ENCODE measurements at places on chromosomes 2 and 18. TPM values are rescaled to one million over a fixed set of nuclear protein-coding genes. Genes with fewer than 3 reads are reported as not detected.
A peak's percentile ranks its signal among the peaks of the same experiment; 100 is the strongest.

GRCh38 chr18:79424008-79424565, 28.4 kb downstream of the NFATC1 start:
- H3K36me3 ChIP-seq = no peaks in the 10 kb centered on the region
- no peak overlapping the region for H3K4me3 ChIP-seq
- DNase-seq = no peak
- no peaks in the 10 kb centered on the region for H3K27me3 ChIP-seq

DNA sequence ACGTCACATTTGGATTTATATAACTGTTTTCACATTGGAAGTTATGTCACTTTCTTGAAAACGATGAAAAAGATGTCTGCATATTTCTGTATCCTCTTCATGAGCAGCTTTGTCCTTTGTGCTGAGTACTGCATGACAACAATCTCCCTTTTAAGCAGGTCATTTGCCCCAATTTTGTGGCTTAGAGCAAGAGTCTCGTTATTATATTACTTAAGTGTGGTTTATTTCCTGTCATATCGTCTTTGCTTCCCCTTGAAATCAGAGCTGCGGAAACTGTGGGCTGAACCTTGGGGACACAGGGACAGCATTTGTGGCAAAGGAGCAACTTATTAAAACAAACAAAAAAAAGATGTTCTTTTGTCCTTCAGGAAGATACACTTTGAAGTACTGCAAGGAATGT, 254.0 kb upstream of the DSEL start:
- no peak overlapping the region for H3K27ac ChIP-seq
- no peaks in the 10 kb centered on the region for H3K36me3 ChIP-seq
- H3K4me1 ChIP-seq = no peaks in the 10 kb centered on the region
- no peak for DNase-seq
- H3K27me3 ChIP-seq = no peaks in the 10 kb centered on the region

- H3K36me3 ChIP-seq = no peaks in the 10 kb centered on the region
- no peaks in the 10 kb centered on the region for H3K27me3 ChIP-seq
- no peak overlapping the region for H3K27ac ChIP-seq
Observed at GRCh38 chr2:230974096-230974913, 21.6 kb upstream of the SPATA3 start.

Gene IL36B
- not detected for total RNA-seq

DNA sequence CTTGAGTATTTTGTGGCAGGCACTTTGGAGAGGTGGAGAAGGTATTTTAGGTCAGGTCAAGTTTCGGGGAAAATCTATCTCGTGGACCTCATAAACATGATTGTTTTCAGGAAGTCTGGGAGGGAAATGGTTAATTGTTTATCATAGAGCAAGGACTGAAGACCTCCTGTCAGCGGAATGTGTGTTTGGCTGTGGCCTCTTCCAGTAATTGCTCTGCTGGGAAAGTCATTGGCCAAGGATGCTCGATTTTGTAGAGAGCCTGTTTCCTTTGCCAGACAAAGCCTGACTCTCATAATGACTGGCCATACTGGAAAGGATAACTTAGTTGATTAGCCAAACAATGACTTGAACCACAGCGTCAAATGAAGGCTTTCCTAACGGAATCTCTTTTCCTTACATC, 30.0 kb downstream of the IL1R2 start:
- H3K4me3 ChIP-seq = no peak overlapping the region
- H3K27ac ChIP-seq = no peak overlapping the region
- no peaks in the 10 kb centered on the region for H3K27me3 ChIP-seq
- 0 out of 2 replicates have a peak, but pooled peaks cover 3% of the 10 kb centered on the region for H3K4me1 ChIP-seq
- no peak for DNase-seq
- H3K36me3 ChIP-seq = no peaks in the 10 kb centered on the region

- no peak for DNase-seq
- no peaks in the 10 kb centered on the region for H3K4me1 ChIP-seq
- H3K36me3 ChIP-seq = no peaks in the 10 kb centered on the region
- H3K27ac ChIP-seq = no peak overlapping the region
Observed at GRCh38 chr2:37681587-37681986, 10.1 kb upstream of the CDC42EP3 start.

Gene VWA3B
- total RNA-seq = not detected

Gene LOXHD1
- not detected for total RNA-seq

GRCh38 chr2:168530982-168531622, 75.0 kb downstream of the CERS6 start:
- H3K4me1 ChIP-seq = no peaks in the 10 kb centered on the region
- H3K27me3 ChIP-seq = no peaks in the 10 kb centered on the region
- no peak overlapping the region for H3K27ac ChIP-seq
- H3K36me3 ChIP-seq = no peaks in the 10 kb centered on the region
- no peak overlapping the region for H3K4me3 ChIP-seq

Gene CHRNA1
- total RNA-seq = not detected

- H3K36me3 ChIP-seq = no peaks in the 10 kb centered on the region
- DNase-seq = peak; percentile 91
- no peak overlapping the region for H3K27ac ChIP-seq
Observed at GRCh38 chr18:67515942-67516538, 480 bp downstream of the DSEL start.

DNA sequence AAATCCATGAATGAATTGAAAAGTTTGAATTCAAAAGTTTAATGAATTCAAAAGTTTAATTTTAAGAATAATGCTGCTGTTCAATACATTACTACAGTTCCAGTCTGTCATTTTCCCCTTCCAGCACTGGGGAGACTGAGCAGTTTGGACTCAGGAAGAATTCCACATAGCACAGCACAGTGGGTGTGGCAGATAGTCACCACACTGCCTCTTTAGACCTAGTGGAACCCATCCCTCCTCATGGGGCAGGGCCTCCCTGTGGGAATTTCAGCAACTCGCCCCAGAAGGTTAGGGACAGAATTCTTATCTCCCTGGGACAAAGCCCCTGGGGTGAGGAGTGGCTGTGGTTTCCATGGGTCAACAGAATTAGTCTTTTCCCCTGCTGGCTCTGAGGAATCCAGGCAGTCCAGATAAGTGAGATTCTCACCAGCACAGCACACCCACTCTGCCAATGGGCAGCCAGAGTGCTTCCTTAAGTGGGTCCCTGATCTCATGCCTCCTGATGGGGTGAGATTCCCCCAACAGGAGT, 442.0 kb upstream of the SYT4 start:
- no peak overlapping the region for H3K27ac ChIP-seq
- H3K4me1 ChIP-seq = no peaks in the 10 kb centered on the region
- H3K36me3 ChIP-seq = no peaks in the 10 kb centered on the region
- DNase-seq = no peak

DNA sequence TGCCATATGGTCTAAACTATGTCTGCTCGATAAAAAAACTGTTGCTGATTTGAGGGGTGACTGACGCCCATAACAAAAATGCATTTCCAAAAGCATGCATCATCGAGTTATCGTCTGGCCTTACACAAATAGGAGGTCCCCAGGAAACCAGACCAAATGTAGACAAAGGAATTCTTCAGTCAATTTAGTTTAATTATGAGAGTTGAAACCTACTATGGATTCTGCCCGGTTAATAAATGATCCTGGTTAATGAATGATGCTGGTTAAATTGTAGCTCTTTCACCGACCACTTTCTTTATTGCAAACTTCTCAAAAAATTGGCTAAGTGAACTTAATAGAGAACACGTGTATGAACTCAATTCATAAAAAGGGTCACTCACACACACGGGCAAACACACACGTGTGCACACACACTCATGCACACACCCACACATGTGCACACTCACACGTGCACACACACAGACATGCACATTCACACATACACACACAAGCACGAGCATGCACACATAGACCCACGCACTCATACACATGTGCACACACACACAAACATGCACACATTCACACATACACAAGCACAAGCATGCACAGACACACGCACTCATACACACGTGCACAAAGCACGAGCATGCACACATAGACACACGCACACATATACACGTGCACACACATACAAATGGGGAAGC, 59.0 kb upstream of the SALL3 start:
- H3K4me1 ChIP-seq = no peaks in the 10 kb centered on the region
- H3K36me3 ChIP-seq = no peaks in the 10 kb centered on the region
- H3K27me3 ChIP-seq = no peaks in the 10 kb centered on the region
- no peak overlapping the region for H3K4me3 ChIP-seq
- no peak overlapping the region for H3K27ac ChIP-seq
- DNase-seq = no peak

GRCh38 chr2:61759005-61759404, 94.9 kb downstream of the FAM161A start:
- no peak overlapping the region for H3K4me3 ChIP-seq
- no peaks in the 10 kb centered on the region for H3K27me3 ChIP-seq
- no peak overlapping the region for H3K27ac ChIP-seq
- H3K36me3 ChIP-seq = no peaks in the 10 kb centered on the region

DNA sequence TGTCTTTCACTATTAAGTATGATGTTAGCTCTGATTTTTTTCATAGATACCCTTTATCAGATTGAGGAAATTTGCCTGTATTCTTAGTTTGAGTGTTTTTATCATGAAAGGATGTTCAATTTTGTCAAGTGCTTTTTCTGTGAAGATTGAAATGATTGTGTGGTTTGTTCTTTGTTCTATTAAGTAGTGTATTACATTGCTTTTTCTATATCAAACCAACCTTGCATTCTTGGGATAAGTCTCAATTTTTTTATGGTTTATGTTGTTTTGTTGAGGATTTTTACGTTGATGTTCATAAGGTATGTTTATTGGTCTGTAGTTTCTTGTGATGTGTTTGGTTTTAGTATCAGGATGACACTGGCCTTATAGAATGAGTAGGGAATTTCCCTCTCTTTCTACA, 19.1 kb downstream of the PDK1 start:
- H3K27ac ChIP-seq = no peak overlapping the region
- no peaks in the 10 kb centered on the region for H3K36me3 ChIP-seq
- H3K27me3 ChIP-seq = no peaks in the 10 kb centered on the region
- no peaks in the 10 kb centered on the region for H3K4me1 ChIP-seq
- H3K4me3 ChIP-seq = no peak overlapping the region

GRCh38 chr2:56132138-56132537, 51.7 kb upstream of the CCDC85A start:
- DNase-seq = no peak
- H3K4me3 ChIP-seq = no peak overlapping the region
- no peak overlapping the region for H3K27ac ChIP-seq
- no peaks in the 10 kb centered on the region for H3K36me3 ChIP-seq
- H3K27me3 ChIP-seq = no peaks in the 10 kb centered on the region
- H3K4me1 ChIP-seq = no peaks in the 10 kb centered on the region

DNA sequence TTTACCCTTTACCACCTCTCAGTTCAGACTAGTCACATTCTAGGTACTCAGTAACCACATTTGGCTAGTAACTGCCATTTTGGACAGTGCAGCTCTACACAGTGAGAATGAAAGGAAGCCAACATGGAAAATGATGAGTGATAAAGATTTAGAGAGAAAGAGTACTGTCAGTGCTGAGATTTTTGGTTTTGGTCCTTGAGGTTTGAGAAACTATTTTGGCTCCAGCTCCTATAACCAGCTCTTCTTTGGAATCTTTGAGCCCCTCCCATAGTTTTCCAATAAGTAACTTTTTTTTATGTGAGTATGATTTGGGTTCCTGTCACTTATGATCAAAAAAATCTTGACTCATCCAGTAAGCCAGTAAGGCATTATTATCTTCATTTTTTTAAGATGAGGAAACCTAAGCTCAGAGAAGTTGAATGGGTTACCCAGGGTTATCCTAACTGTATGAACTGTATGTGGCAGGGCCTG, 173.0 kb downstream of the BABAM2 start:
- H3K4me1 ChIP-seq = no peaks in the 10 kb centered on the region
- no peak for DNase-seq

- no peak for DNase-seq
- H3K4me3 ChIP-seq = no peak overlapping the region
- no peaks in the 10 kb centered on the region for H3K4me1 ChIP-seq
- H3K36me3 ChIP-seq = no peaks in the 10 kb centered on the region
- no peaks in the 10 kb centered on the region for H3K27me3 ChIP-seq
Observed at GRCh38 chr2:156486147-156486546, 50.0 kb downstream of the GPD2 start.

DNA sequence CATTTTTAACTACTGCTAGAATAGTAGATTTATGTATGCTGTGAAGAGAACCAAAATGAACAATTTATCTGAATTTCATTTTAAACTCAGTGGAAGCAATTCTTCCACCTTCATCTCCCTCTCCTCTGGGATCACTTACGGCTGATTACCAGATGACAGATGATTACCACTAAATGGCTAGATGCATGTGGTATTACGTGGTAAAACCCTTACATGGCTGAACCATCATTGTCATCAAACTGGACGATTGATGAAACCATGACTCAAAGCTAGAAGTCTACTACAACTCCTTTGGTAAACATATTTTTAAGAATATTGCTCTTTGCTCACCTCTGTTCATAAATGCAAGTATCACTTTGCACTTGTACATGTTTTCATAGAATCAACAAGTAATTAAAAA, 48.5 kb upstream of the DOCK10 start:
- H3K4me1 ChIP-seq = no peaks in the 10 kb centered on the region
- no peaks in the 10 kb centered on the region for H3K27me3 ChIP-seq
- DNase-seq = no peak
- H3K27ac ChIP-seq = no peak overlapping the region
- no peaks in the 10 kb centered on the region for H3K36me3 ChIP-seq

DNA sequence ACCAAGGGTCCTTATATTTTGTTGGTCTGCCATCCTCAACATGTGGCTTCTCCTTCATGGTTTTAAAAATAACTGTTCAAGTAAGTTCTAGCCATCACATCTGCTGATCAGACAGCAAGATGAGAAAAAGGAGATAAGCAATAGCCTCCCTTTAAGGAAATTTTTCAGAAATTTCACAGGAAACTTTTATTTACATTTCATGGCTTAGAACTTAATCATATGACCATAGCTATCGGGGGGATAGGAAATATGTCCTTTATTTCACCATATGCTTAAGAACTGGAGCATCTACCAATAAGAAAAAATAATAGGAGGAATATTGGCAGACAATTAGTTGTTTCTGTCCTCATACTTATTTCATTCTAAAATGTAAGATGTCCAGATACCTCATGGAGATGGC, 16.2 kb downstream of the ATF2 start:
- DNase-seq = no peak
- H3K27ac ChIP-seq = no peak overlapping the region
- peaks cover 9% of the 10 kb centered on the region for H3K36me3 ChIP-seq
- H3K27me3 ChIP-seq = no peaks in the 10 kb centered on the region
- H3K4me1 ChIP-seq = no peaks in the 10 kb centered on the region

Gene SERPINB12
- total RNA-seq = not detected

Gene ALLC
- not detected for total RNA-seq

Gene NYAP2
- not detected for total RNA-seq

Gene VSNL1
- 108 TPM for total RNA-seq

GRCh38 chr2:127330753-127331152, 36.8 kb upstream of the ERCC3 start:
- no peaks in the 10 kb centered on the region for H3K4me1 ChIP-seq
- DNase-seq = no peak
- no peaks in the 10 kb centered on the region for H3K27me3 ChIP-seq

Gene SERPINB7
- total RNA-seq = not detected

DNA sequence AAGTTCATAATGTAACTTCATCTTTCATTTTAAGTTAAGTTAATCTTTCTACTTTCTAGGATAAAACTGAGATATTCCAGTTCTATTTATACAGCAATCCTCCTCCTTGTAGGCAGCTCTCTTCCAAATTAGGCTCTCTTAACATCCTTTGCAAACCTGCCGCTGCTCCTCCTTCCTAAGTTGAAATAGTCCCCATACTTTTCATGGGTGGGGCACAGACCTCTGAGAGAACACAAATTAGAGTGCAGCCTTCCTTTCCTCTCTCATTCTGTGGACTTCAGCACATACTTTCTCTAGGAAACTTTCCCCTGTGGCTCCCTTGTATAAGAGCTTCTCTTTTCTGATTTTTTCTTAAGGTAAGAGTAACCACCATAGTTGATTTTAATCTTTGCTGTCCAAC, 28.3 kb downstream of the TWSG1 start:
- H3K4me3 ChIP-seq = no peak overlapping the region
- no peak overlapping the region for H3K27ac ChIP-seq
- DNase-seq = no peak
- H3K36me3 ChIP-seq = peaks cover 6% of the 10 kb centered on the region
- H3K4me1 ChIP-seq = peaks cover 3% of the 10 kb centered on the region
- H3K27me3 ChIP-seq = no peaks in the 10 kb centered on the region
